ENCODE measurements at places on chromosomes 2 and 18.

- no peak for DNase-seq
Measured at GRCh38 chr2:68225119-68225632, 27.2 kb downstream of the PPP3R1 start.

DNA sequence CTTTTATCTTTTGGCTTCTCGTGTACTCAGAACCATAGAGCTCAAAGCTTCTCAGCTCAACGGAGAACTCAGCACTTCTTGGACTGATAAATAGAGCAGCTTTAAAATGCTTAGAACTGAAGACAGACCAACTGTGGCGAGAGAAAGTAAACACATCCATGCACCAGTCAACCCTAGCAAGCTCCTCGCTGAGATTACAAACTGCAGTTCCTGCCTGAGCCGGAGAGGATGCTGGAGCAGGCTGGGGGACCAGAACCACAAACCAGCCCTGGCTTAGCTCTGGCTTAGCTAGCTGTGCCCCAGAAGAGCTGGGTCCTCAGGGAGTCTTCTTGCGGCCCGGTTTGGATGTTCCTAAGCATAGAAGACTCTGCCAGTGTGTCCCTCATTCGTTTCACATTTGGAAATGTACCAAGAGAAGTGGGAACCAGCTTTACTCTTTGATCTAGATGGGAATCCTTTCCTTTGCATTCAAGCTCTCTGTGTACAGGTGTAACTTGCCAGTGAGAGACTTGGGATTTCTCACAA lies 5.6 kb downstream of the PAX8 start:
- DNase-seq: no peak

DNA sequence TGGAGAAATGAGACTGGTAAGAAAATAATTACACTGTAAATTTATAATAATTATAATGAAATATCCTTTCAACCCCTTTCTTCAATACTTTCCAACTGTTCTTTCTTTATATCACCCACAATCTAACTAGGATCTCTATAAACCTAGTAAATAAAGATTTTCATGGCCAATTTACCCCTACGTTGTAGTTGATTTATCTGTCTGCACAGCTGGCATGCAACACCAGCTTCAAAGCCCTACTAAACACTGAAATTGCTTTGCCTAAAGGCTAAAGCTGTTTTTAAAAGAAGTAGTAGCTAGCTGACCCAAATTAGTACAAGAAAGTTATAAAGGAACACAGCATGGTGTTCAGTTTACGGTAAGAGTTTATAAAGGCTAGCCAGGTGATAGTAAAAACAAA lies 140.1 kb downstream of the NOL4 start:
- DNase-seq: no peak

DNA sequence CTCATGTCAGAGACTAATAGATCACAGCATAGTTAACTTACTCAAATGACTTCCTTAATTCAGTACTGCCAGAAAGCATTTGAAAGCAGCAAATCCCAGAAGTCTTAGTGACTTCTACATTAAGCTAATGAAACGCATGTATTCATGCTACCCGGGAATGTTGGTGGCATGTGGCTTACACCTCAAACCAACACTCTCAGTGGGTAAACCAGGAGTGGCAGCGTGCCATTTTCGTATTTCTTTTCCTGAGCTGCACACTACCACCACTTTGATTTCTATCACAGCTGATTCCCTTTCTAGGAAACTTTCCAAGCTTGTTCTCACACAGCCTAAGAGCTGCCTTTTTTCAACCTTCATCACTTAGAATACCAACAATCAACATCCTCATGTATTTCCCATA lies 646.6 kb downstream of the NRXN1 start:
- DNase-seq: no peak

DNA sequence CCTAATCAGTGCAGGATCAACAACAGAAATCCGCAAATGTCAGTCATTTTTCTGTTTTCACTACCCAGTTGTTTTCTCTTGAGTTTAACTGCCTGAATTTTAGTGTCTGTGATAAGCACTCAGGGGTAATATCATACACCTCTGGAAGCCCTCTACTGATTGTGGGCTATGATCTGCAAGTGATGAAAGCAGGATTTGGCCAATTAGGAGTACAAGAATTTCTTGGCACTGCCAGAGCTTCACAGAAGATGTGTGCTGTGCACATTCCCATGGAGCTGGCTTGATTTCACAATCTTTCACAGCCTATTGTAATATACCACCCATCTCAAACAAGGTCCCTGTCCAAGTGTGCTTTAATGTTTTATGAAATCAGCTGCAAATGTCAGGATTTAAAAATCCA lies 27.3 kb upstream of the TDRD15 start:
- no peak for DNase-seq

- DNase-seq: no peak
Measured at GRCh38 chr2:239274391-239275043, 126.3 kb downstream of the HDAC4 start.

- DNase-seq: no peak
Measured at GRCh38 chr2:36562240-36562639, 35.7 kb downstream of the FEZ2 start.

- DNase-seq: no peak
Measured at GRCh38 chr18:697012-697411, 15.4 kb downstream of the ENOSF1 start.

DNA sequence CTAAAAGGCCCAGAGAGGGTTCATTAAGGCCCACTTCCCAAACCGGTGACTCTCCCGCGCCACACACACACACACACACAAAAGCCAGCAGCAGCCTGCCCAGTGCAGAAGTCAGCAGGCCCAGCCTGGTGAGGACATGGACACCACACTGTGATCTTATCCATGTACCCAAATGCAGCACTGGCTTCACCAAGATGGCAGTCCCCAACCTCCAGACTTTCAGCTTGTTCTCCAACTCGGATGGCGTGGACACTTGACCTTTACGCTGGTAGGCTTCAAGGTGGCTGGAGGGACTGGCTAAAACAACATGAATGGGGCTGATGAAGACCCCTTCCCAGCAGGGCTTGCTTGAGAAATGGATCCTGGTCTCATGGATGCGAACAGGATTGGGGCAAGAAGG lies 50.4 kb downstream of the TNS1 start:
- DNase-seq: no peak

GRCh38 chr2:151918308-151918707 lies 90.1 kb upstream of the ARL5A start:
- DNase-seq: no peak

- DNase-seq: no peak
Measured at GRCh38 chr2:227095346-227095745, 68.7 kb downstream of the COL4A4 start.

GRCh38 chr2:162509288-162509968 lies 165.5 kb downstream of the GCA start:
- no peak for DNase-seq

DNA sequence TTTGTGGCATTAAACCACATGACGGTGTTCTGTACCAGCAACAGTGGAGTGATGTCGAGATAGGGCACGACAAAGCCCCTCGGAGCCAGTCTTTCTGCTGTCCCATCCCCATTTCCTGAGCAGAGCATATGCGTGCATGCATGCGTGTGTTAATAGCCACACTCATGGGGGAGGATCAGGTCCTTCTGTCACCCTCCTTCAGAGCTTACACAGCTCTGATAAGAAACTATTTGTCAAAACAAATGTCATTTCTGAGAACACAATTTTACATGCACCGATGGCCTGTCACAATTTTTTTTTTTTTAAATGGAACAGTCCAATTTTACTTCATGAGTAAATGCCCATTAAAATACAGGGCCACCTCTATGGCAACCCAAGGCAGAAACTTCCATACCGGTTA lies 95.9 kb upstream of the ZBTB14 start:
- DNase-seq: no peak

DNA sequence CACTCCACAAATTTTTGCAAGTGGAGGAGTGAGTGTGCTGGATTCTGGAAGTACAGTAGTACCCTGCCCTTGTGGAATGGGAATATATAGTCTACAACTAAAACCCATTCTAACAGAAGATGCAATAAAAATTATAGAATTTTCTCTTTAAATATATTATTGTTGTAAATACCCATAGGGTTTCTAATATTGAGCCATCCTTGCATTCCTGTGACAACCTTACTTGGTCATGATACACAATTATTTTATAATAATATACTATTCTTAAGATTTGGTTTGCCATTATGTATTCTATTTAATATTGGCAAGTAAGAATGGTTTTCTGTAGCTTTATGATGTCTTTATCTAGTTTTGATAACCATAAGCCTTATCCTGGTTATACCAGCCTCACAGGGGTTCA lies 52.2 kb downstream of the EML6 start:
- DNase-seq: no peak

GRCh38 chr2:100928235-100928634 lies 73.9 kb upstream of the RPL31 start:
- DNase-seq: no peak

- DNase-seq: no peak
Measured at GRCh38 chr2:119253114-119253702, 29.6 kb downstream of the STEAP3 start.

DNA sequence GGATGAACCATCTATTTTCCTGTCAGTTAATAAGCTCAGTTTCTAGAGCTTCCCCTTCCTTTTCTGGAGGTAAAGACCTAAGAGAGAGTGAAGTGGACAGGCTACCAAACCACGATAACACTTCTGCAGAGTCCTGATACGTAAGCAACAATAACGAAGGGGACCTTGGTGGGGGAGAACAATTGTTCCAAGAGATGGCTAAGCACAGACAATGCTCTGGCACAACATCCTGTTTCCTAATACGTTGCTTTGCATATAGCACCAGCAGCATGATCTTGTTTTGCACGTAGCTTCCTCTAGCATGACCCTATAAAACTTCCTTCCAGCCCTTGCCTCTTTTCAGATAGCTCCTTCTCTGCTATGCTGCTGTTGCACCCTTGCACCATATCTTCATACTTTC lies 247.3 kb downstream of the RAD51AP2 start:
- DNase-seq: no peak

DNA sequence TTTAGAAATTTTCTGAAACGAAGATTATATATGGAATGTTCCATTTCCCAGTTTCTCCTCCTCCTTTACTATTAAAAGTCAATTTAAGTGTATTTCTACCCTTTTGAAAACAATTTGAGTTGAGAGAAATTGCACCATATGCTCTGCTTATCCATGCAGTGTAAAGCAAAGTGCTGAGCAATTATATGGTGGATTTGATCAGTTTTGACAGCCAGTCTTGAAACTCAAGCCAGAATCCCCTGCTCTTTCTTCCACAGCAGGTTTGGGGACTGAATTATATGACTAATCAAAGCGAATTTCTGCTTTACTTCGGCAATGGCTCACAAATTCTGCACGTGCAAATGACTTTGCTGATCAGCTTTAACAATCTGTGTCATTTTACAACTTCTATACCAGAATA lies 1183.6 kb downstream of the LRP1B start:
- no peak for DNase-seq

GRCh38 chr18:13136056-13136903 lies 82.3 kb upstream of the LDLRAD4 start:
- DNase-seq: no peak

- no peak for DNase-seq
Measured at GRCh38 chr2:158079672-158080071, 22.0 kb upstream of the UPP2 start.

DNA sequence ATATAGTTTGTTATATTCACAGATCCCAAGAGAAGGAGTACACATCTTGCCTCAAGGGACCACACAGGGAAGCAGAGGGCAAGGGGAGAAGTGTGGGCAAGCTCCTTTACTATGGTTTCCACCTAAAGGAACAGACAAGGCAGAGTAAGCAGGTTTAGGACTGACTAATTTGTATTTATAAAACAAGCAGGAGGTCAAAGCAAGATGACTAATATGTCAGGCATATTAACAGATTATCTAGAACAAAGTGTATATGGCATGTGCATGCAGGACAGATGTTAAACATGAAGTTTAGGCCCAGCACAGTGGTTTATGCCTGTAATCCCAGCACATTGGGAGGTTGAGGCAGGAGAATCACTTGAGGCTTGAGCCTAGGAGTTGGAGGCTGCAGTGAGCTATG lies 3.7 kb upstream of the LRP2 start:
- DNase-seq: no peak

DNA sequence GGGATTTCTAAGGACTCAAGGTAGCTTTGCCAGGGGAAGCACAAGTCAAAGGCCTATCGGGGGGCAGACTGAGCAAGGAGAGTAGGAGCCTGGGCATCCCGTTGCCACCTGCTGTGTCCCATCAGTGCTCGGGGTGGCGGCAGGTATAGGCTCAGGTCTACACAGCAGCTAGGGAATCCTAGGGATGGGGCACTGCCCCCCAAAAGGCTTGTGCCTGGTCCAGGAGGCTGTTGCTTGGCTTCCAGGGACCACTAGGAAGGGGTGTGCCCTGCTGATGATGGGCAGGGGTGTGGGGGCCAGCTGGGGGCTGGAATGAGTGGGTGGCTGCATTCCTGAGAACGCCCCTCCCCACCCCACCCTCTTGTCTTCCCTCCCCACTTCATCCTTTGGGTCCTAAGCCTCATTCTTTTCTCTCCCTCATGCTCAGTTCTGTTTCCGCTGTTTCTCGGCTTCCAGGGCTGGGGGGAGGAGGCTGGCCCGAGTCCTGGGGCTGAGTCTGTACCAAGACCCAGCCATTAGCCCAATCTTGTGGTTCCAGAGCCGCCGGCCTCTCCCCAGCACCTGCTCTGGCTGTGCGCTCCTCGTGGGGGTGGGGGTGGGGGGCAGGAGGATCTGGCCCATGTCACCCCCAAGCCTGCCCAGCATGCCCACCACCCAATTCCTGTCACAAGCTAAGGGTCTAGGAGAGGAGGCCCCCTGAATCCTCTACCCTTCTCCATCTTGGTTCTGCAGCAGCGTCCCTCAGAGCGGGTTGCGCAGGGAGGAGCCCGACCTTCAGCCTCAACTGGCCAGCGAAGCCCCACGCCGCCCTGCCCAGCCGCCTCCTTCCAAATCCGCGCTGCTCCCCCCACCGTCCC lies 12.8 kb downstream of the SPEG start:
- DNase-seq: no peak

DNA sequence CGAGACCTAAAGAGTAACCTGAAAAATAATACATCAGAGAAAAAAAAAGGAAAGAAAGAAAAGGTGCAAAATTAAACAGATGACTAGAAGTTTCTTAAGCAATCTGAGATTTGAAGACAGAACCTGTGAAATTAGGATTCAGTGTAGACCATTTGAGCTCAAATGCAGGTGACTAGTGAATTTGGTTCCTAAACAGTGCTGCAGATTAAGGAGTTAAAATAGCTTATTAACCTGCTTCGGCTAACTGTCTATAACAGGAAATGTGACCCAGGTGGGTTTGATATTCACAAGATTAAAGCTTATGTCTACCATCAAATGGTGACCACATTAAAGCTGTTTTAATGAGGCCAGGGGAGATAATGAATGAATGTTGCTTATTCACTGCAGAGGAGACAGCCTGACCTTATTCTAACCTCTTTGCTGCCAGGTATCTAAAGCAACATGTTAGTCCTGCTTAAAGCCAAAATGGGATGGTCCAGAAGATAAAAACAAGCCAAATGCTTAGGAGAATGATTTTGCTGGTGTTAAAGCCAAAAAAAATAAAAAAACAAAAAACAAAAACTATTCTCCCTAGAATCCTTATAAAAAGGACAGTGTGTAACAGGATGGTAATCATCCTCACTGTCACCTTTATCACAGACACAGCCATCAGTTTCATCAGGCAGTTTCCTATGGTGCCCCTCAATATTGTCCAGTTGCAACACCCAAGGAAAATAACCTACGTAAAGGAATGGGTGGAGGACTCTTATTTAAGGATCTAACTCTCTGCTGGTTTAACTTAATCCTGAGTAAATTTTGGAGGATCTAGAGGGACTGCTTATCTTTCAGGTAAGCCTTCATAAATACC lies 769.0 kb upstream of the ZEB2 start:
- no peak for DNase-seq

- no peak for DNase-seq
Measured at GRCh38 chr2:55519938-55520885, 694 bp downstream of the CFAP36 start.

- no peak for DNase-seq
Measured at GRCh38 chr2:108417254-108417653, 31.8 kb upstream of the GCC2 start.

Measured in esophagus squamous epithelium (tissue), 5 donors.